ENCODE measurements at places on chromosomes 2 and 18. TPM values are rescaled to one million over a fixed set of nuclear protein-coding genes. Genes with fewer than 3 reads are reported as not detected.
A peak's percentile ranks its signal among the peaks of the same experiment; 100 is the strongest.

GRCh38 chr2:9219027-9219445 lies 12.4 kb downstream of the ASAP2 start:
- DNase-seq, result no peak

DNA sequence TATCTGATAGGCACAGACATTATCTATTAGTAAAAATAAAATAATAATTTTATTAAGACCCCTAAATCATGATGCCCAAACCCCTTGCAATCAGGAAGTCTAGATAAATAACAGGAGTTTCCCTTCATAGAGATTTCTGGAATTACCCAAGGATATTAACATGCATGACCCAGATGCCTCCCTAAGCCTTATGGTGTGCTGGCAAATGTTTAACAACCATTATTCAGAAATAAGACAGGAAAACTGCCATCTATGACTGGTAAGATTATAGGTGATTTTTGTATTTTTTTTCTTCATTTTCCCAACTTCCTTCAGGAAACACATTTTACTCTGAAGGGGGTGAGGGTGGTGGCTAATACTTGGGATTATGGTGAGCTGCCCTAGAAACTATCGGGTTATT lies 2.7 kb upstream of the PPP1CB start:
- DNase-seq, result no peak

GRCh38 chr2:198659096-198659870 lies 798.5 kb downstream of the SATB2 start:
- DNase-seq, result no peak

DNA sequence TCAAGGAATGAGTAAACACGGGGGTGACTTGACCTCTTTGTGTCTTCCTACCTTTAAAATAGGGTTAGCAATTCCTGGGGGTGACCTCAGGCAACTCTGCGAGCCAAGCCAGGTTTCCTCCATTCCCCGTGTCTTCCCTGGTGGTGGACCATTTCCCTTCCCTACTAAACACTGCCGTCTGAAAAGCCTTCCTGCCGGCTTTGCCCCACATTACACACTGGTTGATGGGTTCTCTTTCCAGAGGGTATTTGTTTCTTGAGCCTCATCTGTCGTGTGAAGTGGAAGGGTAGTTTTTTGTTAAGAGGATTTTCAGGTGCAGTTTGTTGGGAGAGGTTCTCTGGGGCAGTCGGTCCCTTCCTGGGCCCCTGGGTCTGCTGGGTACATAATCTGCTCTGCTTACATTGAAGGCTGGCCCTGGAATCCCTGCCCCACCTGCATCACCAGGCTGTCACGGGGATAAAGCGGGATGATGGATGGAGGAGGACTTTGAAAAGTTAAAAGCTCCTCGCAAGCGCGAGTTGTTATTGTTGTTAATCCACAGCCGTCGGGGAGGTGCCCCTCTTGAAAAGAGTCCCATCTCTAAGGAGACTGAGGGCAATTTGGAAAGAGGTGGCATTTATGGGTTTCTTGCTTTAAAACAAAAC lies 175.4 kb upstream of the SPRED2 start:
- no peak for DNase-seq

DNA sequence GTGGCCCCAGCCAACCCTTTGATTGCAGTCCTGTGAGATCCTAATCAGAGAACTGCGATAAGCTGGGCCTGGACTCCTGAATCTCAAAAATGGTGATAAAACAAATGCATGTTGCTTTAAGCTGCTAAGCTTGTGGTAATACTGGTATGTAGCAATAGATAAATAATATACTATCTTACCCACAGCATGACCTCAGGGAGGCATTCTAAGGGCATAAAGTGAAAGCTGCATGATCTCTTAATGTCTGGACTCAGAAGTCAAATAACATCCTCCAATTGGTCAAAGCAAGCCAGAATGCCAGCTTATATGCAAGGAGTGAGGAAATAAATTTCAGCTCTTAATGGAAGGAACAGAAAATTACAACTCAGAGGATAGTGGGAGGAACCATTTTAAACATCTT lies 246.1 kb downstream of the FSIP2 start:
- DNase-seq, result no peak

DNA sequence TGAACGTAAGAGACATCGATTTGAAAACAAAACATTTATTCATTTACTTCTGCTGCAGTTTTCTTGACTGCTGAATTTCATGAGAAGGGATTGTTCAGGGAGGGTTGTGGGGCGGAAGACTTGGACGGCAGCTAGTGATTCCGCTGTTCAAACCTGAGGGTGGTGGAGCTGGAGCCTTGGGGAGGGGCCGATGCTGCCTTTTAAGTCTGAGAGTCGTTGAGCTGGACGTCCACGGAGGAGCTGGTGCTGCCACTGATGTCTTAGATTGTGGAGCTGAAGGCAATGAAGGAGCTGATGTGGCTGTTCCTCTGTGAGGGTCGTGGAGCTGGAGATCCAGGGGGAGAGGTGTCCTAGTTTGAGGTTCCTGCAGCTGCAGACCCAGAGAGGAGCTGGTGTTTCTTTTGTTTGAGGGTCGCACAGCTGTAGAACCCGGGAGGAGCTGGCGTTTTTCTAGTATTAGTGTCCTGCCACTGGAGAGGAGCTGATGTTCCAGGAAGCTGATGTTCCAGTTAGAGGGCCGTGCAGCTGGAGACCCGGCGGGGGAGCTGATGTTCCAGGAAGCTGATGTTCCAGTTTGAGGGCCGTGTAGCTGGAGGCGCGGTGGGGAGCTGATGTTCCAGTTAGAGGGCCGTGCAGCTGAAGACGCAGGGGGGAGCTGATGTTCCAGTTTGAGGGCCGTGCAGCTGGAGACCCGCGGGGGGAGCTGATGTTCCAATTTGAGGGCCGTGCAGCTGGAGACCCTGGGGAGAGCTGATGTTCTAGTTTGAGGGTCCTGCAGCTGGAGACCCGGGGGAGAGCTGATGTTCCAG lies 150.9 kb downstream of the RTP5 start:
- no peak for DNase-seq

DNA sequence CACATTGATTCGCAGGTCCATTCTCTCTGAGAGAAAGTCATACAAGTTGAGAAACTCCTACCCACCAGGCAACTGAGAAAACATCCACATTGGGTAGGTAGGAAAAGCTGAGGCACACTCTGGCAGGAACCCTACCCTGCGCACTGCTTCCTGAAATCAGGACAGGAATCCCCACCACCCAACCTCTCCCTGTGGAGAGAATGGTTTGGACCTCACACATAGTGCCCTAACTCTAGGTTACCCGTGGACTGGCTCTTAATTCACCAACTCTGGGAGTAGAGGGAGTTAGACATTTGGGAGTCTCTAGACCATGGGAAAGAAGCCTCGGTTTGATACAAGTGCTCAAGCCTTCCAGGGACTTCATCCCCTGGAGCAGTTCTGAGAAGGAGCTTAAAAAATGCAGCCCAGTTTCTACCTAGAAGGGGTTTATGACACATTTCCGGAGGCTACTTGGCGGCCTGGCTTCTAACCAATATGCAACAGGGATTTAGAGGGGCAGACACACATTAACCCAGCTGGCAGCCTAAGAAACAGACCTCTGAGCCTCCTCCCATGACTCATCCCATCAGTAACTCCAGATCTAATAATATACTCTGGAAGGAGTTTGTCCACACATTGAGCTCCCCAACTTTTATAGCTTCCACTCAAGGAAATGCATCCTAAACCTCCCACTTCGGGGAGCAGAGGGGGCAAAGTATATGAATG lies 136.7 kb downstream of the EML6 start:
- DNase-seq, result no peak

- DNase-seq, result no peak
These were observed 115.8 kb downstream of the TTC27 start for GRCh38 chr2:32743480-32744236.

DNA sequence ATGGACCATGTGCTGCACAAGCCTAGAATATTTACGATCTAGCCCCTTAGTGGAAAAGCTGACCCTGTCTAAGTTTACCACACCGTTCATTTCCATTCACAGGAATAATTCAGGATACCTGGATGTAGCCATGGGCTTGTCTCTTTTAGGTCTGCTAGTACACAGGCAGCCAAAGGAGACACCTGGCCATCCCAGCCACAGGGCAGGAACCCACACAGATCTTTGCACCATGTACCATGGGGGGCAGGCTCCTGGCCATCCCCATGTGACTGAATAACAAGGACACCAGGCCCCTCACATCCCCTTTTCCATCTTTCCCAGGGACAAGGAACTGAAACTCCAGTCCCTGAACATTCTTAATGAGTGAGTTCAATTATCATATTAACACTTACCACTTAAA lies 467.3 kb upstream of the MYT1L start:
- peak; percentile 2 for DNase-seq

GRCh38 chr2:135265960-135266490 lies 213.9 kb downstream of the RAB3GAP1 start:
- no peak for DNase-seq

Gene SLC8A1
- 493 TPM for total RNA-seq

Gene ASPRV1
- 0.33 TPM for total RNA-seq

Gene NEB
- 136 TPM for total RNA-seq

Gene BARD1
- total RNA-seq, result 15.7 TPM

Gene VAMP5
- total RNA-seq, result 37.2 TPM

Gene CCDC178
- total RNA-seq, result not detected

Gene C1GALT1C1L
- total RNA-seq, result 2.1 TPM

Gene ABCA12
- total RNA-seq, result 0.04 TPM
